Stimulated activated CD4-positive, alpha-beta T cell treated with anti-CD3 and anti-CD28 coated beads, Interleukin-1b, Interleukin-23, amount 100 ng/mL, for 1 hour (primary cell): ENCODE measurements at places on chromosomes 2 and 18.

- DNase-seq, result no peak
Observed at GRCh38 chr2:99876956-99877355, 265.4 kb downstream of the AFF3 start.

DNA sequence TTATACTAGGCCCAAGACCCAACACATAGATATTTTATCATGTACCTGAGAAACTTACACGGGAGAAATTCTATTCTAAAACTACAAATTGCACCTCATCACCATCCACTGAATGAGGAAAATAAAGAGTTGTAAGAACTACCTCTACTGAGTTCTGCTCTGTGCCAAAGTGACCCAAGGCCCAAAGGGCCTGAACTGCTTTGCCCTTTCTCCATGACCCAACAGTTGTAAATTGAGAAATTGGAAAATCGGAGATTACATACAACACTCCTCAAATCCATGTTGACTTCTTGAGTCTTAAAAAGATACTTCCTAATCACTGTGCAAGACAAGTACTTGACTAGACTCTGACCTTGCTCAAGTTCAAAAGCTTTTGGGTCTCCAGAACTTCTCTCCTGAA, 8.8 kb downstream of the NR4A2 start:
- DNase-seq, result no peak

GRCh38 chr2:181058378-181059269, 78.2 kb downstream of the UBE2E3 start:
- no peak for DNase-seq

DNA sequence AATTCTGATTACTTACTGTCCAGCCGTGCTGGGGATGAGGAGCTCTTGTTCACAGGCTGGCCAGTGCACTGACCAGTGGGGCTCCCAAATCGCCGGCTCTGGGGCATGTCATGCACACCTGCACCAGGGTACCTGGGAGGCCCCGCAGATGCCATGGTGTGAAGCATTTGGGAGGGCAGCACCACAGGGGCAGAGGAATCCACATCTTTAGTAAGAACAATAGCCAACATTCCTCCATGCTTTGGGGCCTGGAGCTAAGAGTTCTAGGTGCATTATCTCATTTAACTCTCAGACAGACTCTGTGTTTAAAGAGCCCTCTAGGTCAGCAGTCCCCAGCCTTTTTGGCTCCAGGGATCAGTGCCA, 104.2 kb downstream of the ACKR3 start:
- DNase-seq, result no peak

- no peak for DNase-seq
Observed at GRCh38 chr2:162509288-162509968, 165.5 kb downstream of the GCA start.

- no peak for DNase-seq
Observed at GRCh38 chr2:203400805-203401585, 72.8 kb downstream of the ABI2 start.

DNA sequence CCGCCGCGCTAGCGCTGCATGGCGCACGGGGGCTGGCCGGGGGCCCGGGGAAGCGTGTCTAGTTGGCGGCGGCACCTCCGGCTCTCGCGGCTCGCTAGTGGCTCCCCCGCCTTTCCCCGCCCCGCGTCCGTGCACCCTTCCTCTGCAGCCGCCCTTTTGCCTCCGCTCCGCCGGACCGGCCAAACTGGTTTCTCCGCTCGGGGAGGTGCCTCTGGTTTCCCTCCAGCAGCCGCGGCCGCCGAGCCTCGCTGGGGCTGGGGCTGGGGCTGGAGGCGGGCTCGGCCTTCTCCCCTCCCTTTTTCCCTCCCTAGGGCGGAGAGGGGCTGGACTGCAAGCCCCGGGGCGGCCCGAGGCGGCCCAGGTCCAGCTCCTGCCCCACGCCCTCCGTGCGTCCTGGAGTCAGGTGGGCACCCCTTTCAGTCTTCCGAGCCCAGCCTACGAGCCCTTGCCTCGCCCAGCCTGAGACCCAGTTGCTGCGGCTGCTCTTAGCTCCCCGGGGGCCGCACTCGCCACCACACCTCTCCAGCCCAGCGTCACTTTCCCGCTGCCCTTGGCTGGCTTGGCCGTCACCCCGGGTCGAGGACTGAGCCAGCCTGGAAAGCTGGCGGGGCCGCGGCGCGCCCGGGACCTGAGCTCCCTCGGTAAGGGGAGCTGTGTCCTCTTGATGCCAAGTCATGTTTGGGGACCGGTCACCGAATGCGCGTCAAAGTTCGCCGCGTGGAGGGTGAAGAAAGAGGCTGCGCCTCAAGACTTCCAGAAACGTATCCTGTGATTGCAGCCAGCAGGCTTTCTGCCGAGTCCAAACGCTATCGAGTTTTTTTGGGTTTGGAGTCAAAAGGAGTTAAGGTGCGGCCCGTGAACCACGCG, at the start of gene ATP8B1:
Gene ATP8B1 (minus strand): TSS at position 213 of the 867 bp plus-strand sequence. CDS start 71,508 bp downstream, outside the sequence.
- no peak for DNase-seq

GRCh38 chr2:215436705-215437565, 1.1 kb upstream of the FN1 start:
- DNase-seq, result no peak

- DNase-seq, result no peak
Observed at GRCh38 chr18:79506191-79507075, 110.7 kb downstream of the NFATC1 start.

GRCh38 chr2:40396124-40396523, 55.8 kb downstream of the SLC8A1 start:
- no peak for DNase-seq
